ENCODE measurements at places on chromosomes 2 and 18.
A peak's percentile ranks its signal among the peaks of the same experiment; 100 is the strongest.

DNA sequence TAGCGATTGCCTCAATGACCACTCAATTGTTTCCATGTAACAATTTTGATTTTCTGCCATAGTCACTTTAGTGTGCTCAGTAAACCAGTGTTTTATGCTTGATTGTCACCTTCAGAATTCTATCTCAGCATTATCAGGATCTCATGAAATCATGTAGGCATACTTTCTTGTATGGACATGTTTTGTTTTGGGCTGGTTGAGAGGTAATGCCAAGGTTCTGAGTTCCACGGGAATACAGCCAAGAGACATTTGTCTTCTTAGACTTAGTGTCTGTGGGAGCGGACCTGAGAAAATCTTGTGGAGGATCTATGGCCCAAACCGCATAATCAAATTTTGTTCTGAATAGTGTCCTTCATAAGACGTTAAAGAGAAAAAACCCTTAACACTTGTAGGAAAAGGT is 10.2 kb downstream of the MSTN start:
- DNase-seq: no peak

DNA sequence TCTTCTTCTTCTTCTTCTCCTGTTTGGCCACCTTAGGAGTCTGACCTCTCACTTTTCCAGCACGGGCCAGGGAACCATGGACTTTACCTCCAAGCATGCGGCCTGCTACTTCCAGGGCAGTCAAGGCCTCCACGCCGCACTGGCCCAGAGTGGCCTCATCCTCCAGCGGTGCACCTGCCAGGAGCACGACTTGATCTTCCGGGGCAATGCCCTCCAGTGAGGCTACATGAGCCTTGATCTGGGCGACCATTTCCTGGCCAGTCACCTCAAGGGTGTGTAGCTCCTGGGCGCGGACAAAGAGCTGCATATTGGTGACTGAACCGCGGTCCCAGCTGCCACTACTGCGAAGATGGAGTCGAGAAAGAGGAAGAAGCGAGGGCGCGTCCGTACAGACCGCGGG is 67.1 kb downstream of the DIPK1C start:
- DNase-seq: no peak

- DNase-seq: no peak
Measured at GRCh38 chr18:48992791-48993555, 42.2 kb upstream of the SMAD7 start.

- no peak for DNase-seq
Measured at GRCh38 chr2:237227592-237228280, 142.0 kb downstream of the COPS8 start.

DNA sequence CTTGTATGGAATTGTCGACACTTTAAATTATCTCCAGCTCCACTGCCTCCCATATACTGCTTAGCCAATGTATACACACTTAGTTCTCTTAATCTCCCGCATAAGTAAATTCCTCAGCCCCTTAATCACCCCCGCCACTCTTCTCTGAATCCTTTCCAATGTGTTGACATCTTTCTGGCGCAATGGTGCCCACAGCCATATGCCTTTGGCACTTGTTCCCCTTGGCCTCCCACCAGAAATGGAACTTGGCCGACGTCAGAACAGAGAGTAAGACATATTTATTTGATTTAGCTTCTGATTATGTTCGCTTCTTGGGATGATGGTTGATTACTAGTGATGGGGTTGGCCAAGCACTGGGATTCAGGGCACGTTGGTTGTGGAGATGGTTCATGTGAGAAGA is 1089.3 kb upstream of the CELF4 start:
- DNase-seq: no peak

- DNase-seq: no peak
Measured at GRCh38 chr2:210551001-210551400, 5.4 kb upstream of the CPS1 start.

DNA sequence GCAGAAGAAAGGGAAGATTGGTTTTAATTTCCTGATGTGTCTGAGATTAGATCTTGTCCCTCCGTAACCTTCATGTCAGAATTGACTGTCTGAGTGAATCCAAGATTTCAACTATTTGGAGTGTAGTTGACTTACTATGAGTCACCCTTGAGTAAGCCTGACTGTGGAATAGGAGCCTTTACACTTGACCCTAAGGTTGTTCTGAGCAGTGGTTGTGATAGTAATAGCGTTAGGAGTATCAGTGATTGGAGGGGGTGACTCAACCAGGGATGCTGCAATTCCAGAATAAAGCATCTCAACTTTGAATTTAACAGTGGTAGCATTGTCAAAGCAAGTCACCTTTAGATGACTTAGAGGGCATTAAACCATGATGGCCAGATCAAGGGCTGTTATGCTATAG is 979.5 kb upstream of the FAM98A start:
- DNase-seq: no peak

DNA sequence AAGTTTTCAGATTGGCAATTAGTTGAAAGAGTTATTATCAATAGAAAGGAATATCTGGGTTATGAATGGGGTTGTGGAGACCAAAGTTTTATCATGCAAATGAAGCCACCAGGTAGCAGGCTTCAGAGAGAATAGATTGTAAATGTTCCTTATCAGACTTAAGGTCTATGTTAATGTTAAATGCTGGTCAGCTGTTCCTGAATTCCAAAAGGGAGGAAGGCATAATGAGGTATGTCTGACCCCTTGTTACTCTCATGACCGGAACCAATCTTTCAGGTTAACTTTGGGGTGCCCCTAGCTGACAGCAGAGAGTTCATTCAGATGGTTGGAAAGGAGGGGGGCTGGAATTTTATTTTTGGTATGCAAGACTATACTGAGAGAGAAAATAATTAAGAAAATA is 47.9 kb downstream of the RIT2 start:
- DNase-seq: no peak

DNA sequence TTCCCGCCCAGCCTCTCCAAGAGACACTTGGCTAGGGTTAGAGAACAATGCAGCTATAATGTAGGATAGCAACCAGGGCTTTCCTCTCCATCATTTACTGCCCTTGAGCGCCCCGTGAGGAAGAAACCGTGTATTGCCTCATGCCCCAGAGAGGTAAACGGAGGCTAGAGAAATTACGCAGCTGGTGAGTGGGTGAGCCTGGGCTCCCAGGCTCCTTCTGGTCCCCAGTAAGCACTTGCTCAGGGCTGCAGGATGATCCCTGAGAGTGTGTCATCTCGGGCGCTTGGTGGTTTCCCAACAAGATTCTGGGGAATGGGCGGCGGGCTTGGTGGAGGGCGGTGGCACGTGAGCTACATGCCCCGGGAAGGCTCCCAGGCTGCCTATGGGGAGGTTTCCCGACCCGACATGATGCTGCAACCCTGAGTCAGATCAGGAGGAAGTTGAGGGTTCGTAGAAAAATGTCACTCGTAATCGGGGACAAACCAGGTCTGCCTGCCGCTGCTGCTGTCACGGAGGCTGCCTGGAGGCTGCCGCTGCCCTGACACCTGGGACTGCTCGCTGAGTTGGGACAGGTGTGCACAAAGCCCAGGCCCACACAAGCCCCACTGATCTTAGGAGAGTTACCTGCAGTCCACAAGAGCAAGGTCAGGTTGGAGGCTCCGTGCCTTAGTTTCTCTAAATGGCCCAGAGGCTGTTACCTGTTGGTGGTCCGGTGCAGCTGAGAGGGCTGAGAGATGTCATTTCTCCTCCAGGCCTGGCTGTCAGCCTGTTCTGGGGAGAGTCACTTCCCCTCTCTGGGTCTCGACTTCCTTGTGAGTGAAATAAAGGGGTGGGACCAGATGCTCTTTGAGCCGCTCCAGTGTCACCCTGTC is at the start of gene GPR55:
GPR55 (minus strand) TSS at position 773 of the 872 bp plus-strand sequence. CDS start 14,280 bp downstream, outside the sequence.
- no peak for DNase-seq

DNA sequence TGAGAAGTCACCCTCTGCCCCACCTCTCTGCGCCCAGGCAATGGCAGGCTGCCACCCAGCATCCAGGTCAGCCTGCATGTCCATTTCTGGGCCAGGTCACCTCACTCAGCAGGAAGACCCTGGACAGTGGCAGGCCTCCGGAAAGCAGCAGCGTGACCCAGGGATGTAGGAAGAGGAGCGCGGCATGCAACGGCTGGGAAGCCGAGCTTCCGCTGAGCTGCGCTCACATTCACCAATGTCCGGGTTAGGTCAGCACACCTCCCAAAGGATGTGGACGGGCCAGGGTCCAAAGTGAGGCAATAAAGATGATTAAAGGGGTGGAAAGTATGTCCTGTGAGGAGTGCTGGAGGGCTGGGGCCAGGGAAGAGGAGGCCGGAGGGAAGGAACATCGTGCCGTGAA is 174.5 kb downstream of the CTIF start:
- peak; percentile 50 for DNase-seq

- no peak for DNase-seq
Measured at GRCh38 chr18:76013057-76013456, 482.0 kb downstream of the ZNF516 start.

DNA sequence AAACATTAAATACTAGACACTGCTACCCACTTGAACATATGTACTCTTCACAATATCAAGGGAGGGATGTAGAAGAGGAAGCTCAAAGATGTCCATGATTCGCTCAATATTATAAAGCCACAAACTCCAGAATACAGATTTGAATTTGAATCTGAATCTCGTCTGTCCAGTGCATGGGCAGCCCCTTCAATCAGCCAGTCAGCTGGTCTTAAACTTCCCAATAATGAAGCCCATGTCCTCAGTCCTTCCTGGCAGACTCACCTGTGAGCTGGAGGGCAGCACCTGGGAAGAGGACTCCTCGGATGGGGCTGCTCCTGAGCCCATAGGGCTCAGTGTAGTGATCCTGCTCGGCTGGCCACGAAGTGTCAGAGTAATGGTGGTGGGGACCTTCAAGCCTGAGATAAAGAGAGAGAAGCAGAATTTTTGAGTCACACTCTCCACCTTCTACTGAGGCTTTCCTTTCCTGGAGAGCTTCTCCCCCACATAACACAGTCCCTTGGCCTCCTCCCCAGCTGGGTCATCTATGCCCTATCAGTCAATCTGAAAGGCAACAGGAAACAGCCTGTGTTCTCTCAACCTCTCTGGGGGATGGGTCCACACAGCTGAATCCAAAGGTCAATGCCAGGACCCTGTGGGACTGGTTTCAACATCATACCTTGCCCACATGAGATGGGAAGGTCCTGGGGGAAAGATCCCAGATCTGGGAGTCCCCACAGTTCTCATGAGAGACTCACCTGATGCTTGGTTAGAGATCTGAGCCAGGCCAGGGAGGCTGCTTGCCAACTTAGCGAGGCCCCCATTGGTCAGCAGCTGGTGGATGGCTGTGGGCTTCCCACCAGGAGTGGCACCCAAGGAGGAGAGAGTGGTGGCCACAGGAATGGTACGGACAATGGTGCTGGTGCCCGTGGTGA is 36.5 kb downstream of the KANSL3 start:
- DNase-seq: no peak

- DNase-seq: peak; percentile 92
Measured at GRCh38 chr2:43018179-43019024, 208.0 kb downstream of the ZFP36L2 start.

- DNase-seq: peak; percentile 59
Measured at GRCh38 chr18:48975817-48976649, 25.3 kb upstream of the SMAD7 start.

- no peak for DNase-seq
Measured at GRCh38 chr2:138724729-138725459, 55.3 kb downstream of the NXPH2 start.

DNA sequence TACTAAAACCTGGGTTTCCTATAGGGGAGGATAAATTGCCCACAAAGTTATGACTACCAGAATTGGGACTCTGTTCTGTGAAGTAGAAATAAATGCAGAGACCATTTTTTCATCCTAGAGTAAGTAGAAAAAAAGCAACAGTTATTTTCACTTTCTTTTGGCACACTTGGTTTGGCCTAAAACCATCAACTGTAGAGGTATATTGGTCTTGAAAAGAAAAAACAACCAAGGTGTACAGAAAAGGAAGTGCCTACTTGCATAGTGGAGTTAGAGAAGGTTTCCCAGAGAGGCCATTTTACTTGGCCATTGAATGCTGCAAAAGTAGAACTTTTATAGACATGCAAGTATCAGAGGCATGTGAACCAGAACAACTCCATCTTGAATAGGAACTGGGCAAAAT is 89.4 kb upstream of the TACR1 start:
- DNase-seq: no peak

GRCh38 chr2:119520696-119521432 is 3.4 kb downstream of the SCTR start:
- no peak for DNase-seq

GRCh38 chr2:94986392-94986963 is 39.0 kb upstream of the MAL start:
- DNase-seq: no peak

DNA sequence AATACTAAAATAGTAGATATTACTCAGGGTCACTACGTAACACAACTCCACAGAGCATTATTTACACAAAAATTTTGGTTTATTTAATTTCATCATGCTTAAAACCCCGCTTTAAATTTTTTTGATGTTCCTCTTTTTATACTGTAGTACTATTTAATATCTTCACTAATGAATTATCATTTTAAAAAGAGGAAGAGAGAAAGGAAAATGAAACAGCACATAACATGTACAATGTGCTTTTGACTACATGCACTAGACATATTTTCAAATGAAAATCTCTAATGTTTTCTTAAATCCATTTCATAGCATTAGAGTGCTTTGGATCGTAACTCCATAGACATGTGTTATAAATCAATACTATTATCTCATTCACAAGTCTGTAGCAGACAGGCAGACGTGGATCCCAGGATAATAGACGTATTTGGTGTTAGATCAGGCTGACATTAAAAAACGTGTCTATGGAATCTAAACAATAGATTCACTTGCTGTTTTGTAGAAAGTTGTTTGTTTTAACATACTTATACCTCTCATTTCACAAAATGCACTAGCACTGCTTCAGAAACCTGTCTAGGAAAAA is 897.0 kb downstream of the CPS1 start:
- DNase-seq: no peak

- DNase-seq: no peak
Measured at GRCh38 chr2:149617476-149617875, 29.9 kb upstream of the MMADHC start.

- no peak for DNase-seq
Measured at GRCh38 chr2:17069564-17069963, 403.9 kb upstream of the CYRIA start.

- DNase-seq: no peak
Measured at GRCh38 chr2:20330192-20330591, 20.5 kb downstream of the PUM2 start.

GRCh38 chr2:147440734-147441133 is 404.1 kb upstream of the ACVR2A start:
- DNase-seq: no peak

DNA sequence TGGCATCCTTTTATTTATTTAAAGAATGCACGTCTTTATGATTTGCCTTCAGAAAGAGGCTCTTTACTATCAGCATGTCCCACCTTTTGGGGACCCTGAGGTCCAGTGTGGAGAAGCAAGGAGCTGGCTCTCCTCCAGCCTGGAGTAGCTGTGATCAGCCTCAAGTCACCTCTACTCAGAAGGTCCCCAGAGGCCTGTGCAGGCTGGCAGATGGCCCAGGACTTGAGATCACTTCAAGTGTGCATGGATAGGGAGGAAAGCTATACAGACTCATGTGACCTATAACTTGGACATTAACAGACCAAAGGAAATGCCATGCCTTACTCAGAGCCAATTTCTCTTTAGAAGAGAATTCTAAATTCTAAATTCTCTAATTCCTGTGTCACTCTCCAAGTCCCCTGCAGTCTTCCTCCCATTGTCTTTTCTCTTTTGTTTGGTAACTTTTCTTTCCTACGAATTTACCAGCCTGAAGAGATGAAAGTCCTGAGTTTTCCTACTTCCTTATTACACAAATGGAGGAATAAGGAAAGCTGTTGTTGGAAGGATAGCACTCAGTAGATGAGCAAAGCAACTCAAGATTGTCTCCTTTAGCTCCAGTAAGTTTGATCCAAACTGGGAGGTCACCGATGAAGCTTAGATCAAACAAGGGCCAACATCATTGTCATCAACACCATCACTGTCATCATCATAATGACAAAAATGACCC is 163.9 kb downstream of the GFPT1 start:
- DNase-seq: peak; percentile 80
